NCI-H524 (cell line): ENCODE measurements at places on chromosomes 5 and 9.

DNA sequence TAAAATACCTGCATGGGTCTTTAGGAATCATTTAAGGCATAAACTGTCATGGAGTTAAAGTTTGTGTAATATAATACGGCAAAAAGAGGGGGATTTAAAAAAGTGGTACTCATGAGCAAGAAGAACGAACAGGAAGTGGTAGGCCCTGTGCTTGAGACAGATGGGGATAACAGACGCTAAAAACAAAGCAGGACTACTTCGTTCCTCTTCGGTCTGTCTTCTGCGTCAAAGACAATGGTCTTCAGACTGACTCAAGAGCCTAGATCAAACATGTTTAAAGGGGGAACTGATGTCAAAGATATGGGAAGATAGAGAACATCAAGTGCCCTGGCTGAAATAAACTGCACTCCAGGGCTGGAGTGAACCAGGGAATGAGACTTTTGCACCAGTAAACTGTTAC lies 59.8 kb upstream of the RFX3 start:
- peak; percentile 10 for DNase-seq

DNA sequence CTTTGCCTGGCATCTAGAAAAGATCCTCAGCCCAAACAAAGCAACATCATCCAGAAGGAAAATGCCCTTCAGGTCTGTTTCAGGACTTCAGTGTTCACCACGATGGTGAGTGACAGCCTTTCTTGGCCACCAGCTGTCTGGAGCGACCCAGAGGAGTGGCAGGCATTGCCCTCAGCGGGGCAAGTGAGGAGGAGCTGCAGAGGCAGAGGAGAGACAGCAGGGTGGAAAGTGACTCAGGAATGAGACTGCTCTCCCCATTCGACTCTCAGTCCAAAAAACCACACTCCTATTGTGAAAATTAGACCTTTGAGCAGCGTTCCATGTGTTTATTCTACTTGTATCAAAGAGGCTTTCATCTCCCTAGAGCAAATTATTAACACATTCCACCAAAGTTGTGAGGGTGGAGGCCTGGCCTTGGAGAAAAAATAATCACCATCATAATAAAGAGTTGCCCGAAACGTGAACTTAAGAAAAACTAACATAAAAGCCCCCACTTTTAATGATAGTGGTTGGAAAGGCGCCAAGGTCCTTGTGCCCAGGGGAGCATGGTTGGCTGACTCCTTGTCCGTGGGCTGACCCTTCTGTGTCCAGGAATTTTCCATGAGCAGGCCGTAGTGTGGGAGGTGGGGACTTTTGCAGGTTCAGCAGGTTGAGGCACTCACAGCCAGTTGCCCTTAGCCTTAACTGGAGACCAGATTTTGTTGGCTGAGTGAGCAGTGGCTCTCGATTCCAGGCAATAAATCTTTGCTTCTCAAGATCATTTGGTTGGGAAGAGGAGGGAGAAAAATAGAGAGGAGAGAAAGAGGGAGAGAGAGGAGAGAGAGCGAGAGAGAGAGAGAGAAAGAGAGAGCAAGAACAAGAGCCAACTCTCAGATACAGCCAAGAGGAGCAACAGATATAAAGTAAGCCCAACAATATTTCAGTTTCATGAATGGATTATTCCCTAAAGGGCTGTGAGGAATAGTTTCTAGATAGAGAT lies 125.9 kb upstream of the ANKRD55 start:
- no peak for DNase-seq

- DNase-seq = no peak
Measured at GRCh38 chr9:69058101-69058500, 22.5 kb downstream of the FXN start.

DNA sequence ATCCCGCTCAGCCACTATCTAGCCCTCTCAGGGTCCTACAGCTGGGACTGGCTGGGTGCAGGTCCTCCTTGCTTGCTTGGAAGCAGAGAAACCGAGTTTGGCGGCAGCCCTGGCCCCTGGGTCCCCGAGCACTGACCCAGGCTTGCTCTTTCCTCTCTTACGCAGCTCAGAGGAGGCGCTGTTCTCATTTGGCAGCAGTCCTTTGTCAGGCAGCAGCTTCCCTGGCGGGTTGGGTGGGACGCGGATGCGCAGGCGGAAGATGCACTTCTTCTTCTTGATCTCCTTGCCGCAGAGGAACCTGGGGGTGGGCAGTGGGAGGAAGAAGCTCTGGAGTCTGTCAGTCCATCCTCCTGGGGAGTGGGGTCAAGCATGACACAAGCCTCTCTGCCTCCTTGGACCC lies 14.5 kb downstream of the PHF19 start:
- no peak for DNase-seq

DNA sequence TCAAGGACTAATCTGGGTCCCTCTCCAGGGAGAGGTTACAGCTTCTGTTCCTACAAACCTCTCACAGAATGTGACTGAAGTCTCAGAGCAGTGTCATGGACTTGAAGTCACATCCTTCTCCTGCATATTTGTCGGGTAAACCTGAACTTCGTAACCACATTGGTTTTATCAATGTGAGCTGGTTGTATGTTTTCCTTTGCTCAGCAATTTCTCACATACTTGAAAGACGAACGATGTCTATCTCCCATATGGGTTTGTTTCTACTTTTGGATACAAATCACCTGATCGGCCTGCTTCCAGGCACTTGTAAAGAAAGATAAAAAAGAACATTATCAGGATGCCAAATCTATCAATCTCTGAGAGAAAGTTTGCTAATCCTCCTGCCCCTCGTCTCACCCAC lies 411.0 kb downstream of the SPOCK1 start:
- DNase-seq = no peak

GRCh38 chr5:151870271-151870670 lies 54.4 kb downstream of the GLRA1 start:
- no peak for DNase-seq

DNA sequence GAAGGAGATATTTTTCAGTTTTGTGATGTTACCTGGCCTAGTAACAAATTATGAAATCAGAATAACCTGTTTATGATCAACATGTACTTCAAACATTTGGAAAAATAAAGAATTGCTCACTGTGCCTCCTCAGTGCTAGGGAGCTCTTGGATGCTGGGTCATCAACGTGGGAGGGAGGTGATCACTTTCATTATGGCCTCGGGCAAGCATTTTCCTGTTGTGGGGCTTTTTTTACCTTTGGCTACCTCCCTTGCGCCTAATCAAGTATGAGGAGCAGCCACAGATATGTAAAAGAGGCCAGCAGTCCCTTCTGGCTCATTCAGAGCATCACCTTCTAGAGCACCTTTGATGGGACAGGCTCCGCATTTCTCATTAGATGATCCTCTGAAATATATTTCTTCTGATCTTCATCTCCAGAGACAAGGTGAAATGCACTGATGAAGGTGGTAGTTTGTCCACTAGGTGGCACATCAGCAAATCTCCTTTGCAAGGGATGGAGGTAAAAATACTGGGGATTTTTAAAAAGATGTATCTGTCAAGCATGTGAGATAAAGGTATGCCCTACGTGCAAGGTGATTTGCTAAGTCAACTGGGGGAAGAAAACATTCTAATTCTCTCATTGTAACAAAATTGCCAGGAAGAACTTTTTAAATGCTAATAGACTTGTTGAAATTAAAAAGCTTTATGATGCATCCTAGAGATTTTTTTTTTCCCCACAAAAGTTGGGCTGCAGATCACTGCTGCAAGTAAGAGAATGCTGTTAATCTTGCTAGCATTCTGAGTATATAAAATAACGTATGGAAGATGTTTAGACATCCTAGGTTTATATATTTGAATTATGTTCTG lies 218.2 kb downstream of the MAST4 start:
- DNase-seq = peak; percentile 49

- no peak for DNase-seq
Measured at GRCh38 chr9:99253772-99254431, 31.8 kb downstream of the SEC61B start.

DNA sequence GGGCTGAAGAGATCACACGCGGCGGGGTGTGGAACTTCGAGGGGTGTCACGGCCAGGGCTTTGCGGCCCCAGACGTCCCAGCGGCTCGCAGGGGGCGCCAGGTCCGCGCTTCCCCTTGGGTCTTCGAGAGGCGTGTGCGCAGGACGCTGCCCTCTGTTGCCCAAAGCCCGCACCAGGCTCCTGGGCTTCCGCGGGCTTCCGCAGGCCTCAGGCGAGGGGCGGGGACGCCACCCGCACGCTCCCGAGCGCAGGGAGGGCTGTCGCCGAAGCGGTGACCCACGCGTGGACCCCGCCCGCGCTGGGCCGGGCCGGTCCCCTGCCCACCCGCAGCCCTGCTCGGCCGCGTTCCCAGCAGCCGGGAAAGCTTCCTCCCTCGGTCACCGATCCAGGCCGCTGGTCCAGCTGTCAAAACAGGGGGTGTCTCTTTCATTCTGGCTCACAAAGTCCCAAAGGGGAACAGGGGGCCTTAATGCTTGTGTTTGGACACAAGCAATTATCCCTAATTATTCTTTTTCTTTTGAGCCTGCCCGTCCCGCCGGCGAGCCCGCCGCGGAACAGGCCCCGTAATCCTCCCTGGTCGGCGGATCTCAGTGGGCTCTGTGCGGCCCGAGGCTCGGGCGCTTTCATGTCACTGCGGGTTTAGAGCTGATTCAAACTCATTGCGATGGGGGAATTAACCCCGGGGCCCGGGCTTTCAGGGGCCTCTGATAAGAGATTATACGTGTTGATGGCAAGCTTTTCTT lies 60.6 kb downstream of the TMEM174 start:
- DNase-seq = no peak
